ENCODE measurements at places on chromosomes 5 and 9.

GRCh38 chr5:117435203-117435602 is 860.6 kb upstream of the SEMA6A start:
- no peak for DNase-seq

DNA sequence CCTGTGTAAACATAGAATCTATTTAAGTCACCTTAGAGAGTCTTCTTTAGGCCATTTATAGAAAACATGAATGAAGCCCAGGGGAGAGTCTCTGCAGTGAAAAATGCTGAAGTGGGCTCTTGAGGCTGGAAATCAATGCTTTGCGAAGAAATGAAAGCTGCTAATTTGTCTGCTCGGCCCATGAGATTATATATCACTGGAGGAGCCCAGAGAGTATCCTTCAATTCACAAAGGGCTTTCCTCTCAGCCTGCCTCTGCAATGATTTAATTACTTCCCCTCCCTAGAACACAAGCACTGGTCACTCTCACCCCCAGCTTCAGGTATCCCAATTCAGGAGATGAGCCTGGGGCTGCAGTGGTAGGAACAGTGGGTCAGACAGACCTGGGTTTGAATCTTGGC is 8.2 kb upstream of the DRD1 start:
- DNase-seq = no peak

- DNase-seq = no peak
Measured at GRCh38 chr5:134714541-134714940, 23.8 kb upstream of the CAMLG start.

- no peak for DNase-seq
Measured at GRCh38 chr5:14672082-14672481, 7.6 kb downstream of the OTULIN start.

DNA sequence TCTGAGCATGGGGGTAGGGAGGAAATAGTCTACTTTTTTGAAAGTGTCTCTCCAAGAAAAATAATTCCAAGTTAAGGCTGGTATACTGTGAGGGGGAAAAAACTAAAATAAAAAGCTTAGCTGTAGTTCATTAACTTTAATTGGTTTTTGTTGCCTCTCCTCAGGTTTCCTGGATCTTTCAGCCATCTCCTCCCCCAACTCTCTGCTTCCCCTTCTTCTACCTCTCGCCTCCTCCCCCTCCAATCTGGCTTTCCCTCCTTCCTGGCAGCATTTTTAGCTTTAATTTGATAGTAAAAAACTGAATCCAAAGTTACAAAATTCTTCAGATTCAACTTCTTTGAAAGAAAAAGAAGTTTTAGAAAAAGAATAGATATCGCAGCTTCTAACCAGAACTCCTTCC is 462.6 kb downstream of the CETN3 start:
- no peak for DNase-seq

DNA sequence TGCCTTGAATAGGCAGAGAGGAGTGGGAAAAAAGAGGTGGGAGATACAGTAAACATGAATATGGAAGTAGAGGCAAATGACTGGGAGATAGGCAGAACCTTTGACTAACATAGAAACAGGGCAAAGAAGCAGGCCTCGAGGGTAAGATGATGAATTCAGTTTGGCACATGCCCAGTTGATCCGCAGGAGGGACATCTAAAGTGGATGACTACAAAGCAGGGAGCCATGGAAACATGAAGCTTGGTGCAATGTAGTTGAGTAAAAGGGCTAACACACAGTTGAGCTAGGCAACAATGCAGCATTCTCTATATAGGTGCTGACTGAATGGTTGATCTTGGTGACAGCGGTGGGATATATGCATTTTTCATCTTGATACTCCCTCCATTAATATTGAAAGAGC is 253.8 kb downstream of the DMRT2 start:
- DNase-seq = no peak

- no peak for DNase-seq
Measured at GRCh38 chr5:147359101-147359500, 124.3 kb downstream of the STK32A start.

DNA sequence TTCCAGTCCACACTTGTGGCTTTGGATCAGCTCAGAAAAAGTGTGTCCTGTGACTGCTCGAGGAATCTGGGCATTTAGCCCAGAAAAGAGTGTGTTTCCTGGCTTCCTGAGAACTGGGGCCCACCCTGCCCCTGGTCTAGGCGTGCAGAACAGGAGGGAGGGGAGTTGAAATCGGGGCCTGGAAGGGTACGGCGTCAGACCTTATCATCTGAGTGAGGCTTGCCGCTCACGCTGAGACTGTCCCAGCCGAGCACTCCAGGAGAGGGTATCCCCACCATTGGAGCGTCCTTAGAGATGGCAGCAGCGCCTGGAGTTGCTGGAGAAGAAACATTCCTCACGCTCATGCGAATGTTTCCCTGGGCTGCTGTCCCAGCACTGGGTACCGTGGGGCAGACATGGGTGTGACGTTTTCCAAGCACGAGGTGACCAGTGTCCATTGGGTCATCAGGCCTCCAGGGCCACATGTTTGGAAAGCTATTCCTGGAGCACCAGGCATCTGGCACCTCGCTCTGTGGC is 22.5 kb downstream of the NEK6 start:
- no peak for DNase-seq

- no peak for DNase-seq
Measured at GRCh38 chr9:130150779-130151382, 21.3 kb upstream of the NCS1 start.

- no peak for DNase-seq
Measured at GRCh38 chr9:135804581-135805421, 102.5 kb downstream of the CAMSAP1 start.

- DNase-seq = no peak
Measured at GRCh38 chr9:8364026-8364752, 564.6 kb upstream of the DMAC1 start.

DNA sequence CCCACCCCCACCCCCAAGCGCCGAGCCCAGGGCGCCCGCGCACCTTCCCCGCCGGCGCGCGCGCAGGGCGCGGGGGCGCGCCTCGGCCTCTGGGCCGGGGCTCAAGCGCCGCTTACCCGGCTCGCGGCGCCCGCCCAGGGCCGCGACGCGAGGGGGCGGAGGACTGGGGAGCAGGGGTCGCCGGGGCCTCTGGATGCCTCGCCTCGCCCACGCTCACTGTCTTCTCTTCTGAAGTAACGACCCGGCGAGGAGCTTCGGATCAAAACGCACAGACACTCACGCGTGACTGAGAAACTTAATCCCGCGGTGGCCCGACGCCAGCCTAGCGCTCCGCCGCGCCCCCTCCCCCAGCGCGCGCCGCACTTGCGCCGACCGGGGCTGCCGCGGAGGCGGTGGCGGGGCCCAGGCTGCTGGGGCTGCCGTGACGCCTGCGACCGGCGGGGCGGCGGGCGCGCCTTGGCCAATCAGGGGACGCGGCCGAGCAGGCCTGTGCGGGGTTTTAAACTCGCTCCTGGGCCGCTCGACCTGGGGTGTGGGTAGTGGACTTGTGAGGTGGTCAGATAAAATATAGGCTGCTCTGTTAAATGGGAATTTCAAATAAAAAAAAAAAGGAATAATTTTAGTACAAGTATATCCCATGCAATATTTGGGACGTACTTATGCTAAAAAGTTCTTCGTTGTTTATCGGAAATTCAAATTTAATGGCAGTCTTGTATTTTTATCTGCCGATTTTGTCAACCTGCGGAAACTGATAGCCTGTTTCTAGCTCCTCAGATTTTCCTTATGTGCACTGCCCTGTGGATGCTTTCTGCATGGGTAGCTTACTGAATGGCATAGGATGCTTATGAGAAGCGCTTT is at the start of gene MPDZ:
MPDZ (minus strand) TSS at position 409 of the 858 bp plus-strand sequence. CDS start 29,377 bp downstream, outside the sequence.
- no peak for DNase-seq

DNA sequence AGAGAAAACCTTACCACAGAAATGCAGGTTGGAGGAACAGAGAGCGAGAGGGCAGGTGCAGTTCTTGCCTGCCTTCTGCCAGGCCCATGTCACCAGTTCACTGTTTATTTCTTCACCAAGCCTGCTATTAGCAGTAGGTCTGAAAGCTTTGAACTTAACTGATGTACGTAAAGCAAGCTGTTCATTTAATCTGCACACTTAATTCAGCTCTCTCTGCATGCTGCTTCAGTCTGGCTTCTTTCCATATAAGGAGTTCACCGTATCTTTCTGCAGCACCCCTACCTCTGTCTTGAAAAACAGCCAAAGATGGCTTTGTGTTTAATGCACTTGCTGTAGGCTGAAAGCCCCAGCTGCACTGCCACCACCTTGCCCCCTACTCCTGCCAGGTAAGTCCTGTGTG is 205.1 kb downstream of the RAB3C start:
- DNase-seq = no peak

DNA sequence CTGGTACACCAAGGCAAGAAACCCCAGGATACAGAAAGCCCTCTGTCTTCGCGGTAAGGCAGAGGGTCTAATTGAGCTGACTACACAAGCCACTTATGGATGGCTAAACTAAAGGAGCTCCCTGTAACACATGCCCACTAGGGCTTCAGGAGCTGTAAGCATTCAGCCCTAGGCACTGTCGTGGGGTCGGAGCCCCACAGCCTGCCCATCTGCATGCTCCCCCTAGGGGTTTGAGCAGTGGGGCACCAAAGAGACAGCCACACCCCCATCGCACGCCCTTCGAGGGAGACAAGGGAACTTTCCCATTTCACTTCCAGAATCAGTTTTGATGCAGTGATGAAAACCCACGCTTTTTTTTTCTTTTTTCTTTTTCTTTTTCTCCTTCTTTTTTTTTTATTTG is 11.0 kb upstream of the MTMR12 start:
- no peak for DNase-seq

DNA sequence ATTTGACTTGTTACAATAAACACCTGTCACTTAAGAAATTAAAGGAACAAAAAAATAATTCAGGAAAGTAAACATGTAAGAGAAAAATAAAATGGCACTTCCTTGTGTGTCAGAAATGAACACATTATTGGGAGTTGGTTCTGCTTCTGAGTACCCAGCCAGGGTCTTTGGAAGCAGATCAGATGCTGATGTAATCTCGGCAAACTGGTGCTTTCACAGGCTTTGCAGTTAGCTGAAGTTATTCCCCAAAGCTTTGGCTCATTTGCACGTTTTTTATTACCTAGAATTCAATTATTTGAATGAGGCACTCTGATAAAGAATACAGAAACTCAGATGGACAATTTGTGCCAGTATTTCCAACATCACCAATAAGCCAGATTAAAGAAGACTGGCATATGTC is 10.9 kb downstream of the CDH18 start:
- no peak for DNase-seq

DNA sequence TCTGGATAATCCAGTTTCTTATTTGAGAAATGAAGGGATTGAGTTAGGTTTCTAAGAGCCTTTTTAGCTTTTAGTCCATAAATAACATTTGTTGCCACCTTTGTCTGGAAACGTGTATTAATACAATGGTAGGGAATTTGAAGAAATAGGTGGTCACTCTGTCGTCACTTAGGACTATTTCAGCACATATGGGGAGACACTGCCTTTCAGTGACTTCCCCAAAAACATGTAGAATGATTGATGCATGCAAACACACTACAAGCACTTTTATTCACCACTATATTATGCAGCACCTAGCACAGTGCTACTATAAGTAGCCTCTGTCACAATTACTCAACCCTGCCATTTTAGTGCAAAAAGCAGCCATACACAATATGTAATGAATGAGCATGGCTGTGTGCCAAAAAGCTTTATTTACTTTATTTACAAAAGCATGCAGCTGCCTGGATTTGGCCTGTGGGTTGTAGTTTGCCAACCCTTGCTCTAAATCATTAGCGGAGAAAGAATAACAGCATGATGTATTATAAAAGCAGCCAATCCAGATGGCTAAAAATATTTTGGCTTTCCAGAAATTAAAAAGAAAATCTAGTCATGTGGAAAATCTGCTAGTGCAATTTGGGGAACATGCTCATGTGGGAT is 154.2 kb upstream of the HMHB1 start:
- DNase-seq = no peak

GRCh38 chr5:180802325-180803180 is at the start of gene MGAT1:
Gene MGAT1, minus strand, starts transcription at chr5:180802806. Its CDS starts 9,835 bp downstream, at chr5:180792971.
- peak; percentile 85 for DNase-seq

DNA sequence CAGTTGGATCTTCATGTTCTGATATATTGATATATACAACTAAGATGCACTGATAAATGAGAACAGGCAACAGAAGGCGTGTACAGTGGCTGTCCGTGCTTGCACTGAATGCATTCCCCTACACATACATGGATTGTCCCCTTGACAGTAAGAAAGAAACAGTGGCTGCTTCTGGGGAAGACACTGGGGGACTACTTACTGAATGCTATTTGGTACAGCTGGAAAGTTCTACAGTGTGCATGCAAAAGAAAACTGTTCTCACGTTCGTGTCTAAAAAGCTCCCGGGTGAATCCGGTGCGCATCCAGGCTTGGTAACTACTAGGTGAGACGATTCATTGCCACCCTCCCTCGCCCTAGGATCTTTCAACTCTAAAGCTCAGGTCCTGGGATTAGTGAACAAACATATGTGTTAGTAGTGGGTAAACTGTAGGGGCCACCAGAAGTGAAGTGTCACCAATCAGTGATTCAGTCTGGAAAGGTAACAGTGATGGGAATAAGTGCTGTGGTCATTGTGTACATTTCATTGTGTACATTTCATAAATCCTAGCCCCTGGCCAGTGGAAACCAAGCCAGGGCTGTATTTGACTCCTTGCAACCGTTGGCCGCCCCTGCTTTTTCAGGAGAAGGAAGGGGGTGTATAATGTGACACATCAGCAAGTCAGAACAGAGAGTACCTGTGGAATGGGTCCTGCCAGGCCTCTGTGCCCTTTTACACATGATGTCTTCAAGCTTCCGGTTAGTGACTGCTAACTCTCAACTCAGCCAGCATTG is 46.3 kb upstream of the BOD1 start:
- no peak for DNase-seq

- no peak for DNase-seq
Measured at GRCh38 chr9:38417003-38417945, 7.0 kb downstream of the IGFBPL1 start.

- DNase-seq = no peak
Measured at GRCh38 chr5:133343196-133343595, 269.1 kb downstream of the FSTL4 start.

DNA sequence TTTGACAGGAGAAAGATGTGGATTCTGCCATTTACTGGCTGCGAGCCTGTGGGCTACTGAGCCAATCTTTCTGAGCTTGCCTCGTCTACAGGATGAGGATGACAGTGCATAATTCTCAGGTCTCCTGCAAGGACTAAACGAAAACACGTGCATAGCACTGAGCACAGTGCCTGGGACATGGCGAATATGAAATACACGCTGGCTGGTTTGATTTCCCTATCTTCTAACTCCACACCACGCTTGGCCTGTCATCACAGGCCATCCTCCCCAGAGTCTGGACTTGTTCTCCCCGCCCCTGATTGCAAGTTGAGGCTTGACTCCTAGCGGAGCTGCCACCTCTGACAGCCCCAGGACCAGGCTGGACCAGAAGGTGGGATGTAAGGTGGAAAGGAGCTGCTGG is 37.9 kb downstream of the ARPC5L start:
- no peak for DNase-seq

GRCh38 chr9:137956039-137956438 is 78.5 kb downstream of the CACNA1B start:
- no peak for DNase-seq

Measured in GM18507 (cell line).